ENCODE measurements at places on chromosomes 6 and 20. TPM values are rescaled to one million over a fixed set of nuclear protein-coding genes. Genes with fewer than 3 reads are reported as not detected.

PNLDC1 gene
- total RNA-seq: not detected

SYCP2L gene
- total RNA-seq: 0.99 TPM

TBC1D7 gene
- total RNA-seq: 40.6 TPM

TRIM40 gene
- total RNA-seq: not detected

ANKRD66 gene
- total RNA-seq: not detected

CST11 gene
- not detected for total RNA-seq

ZC2HC1B gene
- total RNA-seq: not detected

MRPS18B gene
- total RNA-seq: 11.9 TPM

PSMB1 gene
- total RNA-seq: 959 TPM

CDH4 gene
- total RNA-seq: not detected

SOD2 gene
- total RNA-seq: 51.1 TPM

PTPN1 gene
- 37.1 TPM for total RNA-seq

EIF6 gene
- total RNA-seq: 491 TPM

PLA2G7 gene
- total RNA-seq: not detected

HMGN4 gene
- total RNA-seq: 70.7 TPM

Data from MG63 (cell line).